MM.1S (cell line): ENCODE measurements at places on chromosomes 5 and 9.

DNA sequence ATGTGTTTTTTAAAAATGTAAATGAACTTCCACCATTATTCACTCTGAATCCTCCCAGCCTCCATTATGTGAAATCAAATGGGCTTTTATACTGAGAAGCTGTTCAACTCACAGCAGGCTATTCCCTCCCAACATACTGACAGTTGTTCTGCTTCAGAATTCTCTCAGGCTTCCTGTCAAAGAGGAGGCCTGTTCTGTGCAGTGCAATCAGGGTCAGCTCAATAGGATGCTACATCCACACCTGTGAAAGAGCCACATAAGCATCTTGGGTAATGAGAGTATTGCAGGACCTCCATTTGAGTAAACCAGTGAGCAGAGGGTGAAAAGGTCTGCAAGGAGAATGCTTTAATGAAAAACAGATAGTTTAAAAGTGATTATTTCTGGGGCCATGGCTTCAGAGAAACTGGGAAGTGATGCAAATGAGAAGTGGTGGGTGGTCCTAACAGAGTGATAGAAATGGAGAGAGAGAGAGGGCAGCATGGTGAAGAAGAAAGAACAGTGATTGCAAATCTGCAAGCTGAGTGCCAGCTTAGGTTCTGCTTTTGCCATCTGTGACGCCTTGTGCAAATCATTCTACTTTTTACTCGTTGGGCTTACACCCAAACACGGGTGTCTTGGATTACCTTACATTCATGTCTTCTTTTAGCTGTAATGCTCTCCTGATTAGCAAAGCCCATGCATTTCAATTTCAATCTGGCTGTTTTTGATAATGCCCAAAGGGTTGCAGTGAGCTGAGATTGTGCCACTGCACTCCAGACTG lies 202.5 kb upstream of the NMUR2 start:
- DNase-seq = peak; percentile 30
- H3K27me3 ChIP-seq = no peaks in the 10 kb centered on the region
- no peaks in the 10 kb centered on the region for H3K36me3 ChIP-seq
- no peak overlapping the region for H3K4me3 ChIP-seq
- H3K4me1 ChIP-seq = peaks cover 12% of the 10 kb centered on the region

GRCh38 chr9:6633378-6633777 lies 12.2 kb downstream of the GLDC start:
- H3K36me3 ChIP-seq = no peaks in the 10 kb centered on the region
- no peak overlapping the region for H3K4me3 ChIP-seq
- peaks cover 35% of the 10 kb centered on the region for H3K4me1 ChIP-seq
- no peak overlapping the region for H3K27ac ChIP-seq

- H3K4me3 ChIP-seq = no peak overlapping the region
- no peaks in the 10 kb centered on the region for H3K36me3 ChIP-seq
- no peaks in the 10 kb centered on the region for H3K27me3 ChIP-seq
- no peaks in the 10 kb centered on the region for H3K4me1 ChIP-seq
- DNase-seq = no peak
Measured at GRCh38 chr5:111829701-111830100, 72.7 kb upstream of the NREP start.

GRCh38 chr9:134505032-134505431 lies 136.6 kb upstream of the COL5A1 start:
- peaks cover 74% of the 10 kb centered on the region for H3K27me3 ChIP-seq
- no peak for DNase-seq
- H3K4me3 ChIP-seq = no peak overlapping the region
- H3K4me1 ChIP-seq = no peaks in the 10 kb centered on the region
- no peak overlapping the region for H3K27ac ChIP-seq

GRCh38 chr9:101601904-101602765 lies 7.4 kb upstream of the PPP3R2 start:
- peak; percentile 43 for DNase-seq
- no peaks in the 10 kb centered on the region for H3K4me1 ChIP-seq
- no peaks in the 10 kb centered on the region for H3K36me3 ChIP-seq
- no peak overlapping the region for H3K27ac ChIP-seq
- H3K4me3 ChIP-seq = no peak overlapping the region

DNA sequence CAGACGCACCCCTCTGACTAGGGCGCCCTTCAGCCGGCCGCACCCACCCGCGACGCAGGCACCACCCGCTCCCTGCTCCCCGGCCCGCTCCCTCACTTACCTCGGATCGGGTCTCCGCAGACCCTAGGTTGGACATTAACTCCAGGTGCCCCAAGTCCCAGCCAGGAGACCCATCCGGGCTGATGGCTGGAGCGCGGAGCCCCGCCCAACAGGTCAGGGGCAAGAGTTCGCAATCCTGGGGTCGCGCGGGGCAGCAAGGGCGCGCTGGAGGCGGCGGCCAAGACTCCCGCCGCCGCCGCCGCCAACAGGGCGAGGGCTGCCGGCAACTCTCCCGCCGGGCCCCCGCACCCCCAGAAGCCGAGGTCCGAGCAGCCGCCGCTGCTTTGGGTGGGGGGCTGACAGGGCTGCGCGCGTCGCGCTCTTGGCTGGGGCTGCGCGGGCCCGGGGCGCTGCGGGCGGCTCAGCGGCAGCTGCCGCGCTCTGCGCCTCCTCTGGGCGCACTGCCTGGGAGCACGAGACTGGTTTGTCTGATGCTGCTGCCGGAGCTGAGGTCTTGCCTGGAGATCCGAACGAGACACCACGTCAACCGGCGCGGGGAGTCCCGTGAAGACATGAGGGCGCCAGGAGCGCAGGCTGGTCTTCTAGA lies at the start of gene GDNF:
Gene GDNF (minus strand): TSS at position 635 of the 646 bp plus-strand sequence. CDS start 5,245 bp downstream, outside the sequence.
- H3K27me3 ChIP-seq = no peaks in the 10 kb centered on the region
- peaks cover 8% of the 10 kb centered on the region for H3K4me1 ChIP-seq
- H3K4me3 ChIP-seq = peak within 1 kb of the TSS; percentile 68
- H3K36me3 ChIP-seq = no peaks in the 10 kb centered on the region

DNA sequence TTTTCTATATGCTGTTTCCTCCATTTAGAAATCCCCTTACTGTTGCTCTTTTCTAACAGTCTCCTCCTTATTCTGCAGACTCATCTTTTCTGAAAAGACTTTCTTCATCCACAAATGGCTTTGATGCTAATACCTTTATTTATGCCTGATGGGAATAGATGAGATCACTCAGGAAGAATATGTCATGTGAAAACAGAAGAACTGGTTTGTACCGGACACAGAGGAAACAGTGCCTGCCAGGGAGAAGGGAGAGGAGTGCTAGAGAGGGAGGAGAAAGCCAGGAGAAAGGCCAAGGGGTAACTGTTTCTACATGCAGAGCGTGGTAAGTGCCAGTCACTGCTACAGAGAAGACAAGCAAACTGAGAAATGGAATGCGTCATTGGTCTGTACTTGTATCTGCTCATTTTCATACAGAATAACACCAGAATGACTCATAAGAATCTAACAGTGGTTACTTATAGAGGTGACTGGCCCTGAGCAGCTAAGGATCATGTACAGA lies 45.9 kb upstream of the PJA2 start:
- H3K36me3 ChIP-seq = no peaks in the 10 kb centered on the region
- H3K27me3 ChIP-seq = no peaks in the 10 kb centered on the region
- no peak for DNase-seq
- no peak overlapping the region for H3K27ac ChIP-seq

DNA sequence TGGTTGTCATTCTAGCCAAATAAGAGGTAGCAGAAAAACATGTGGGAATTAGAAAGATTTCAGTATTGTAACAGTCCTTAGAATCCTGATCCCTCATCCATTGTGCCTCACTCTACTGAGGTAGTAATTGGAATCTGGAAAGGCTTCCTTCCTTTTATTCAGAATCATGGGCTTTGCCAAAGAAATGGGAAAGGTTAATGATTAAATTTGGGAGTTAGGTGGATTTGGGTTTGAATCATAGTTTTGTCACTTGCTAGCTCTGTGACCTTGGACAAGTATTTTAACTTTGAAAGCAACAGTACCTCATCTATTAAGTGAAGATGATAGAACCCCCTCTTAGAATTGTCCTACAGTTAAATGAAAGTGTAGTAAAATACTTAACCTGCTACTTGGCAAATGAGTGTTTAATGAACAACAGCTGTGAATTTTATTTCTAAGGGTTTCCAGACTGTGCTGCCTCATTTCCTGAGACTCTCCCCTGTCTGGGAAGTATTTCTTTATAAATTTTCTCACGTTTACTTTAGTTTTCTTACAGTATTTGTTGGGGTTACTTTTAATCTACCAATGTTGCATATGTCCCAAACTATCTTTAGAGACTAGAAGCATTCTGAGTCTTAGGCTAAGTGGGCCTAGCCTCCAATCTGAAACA lies 11.7 kb downstream of the SPDL1 start:
- H3K27me3 ChIP-seq = no peaks in the 10 kb centered on the region
- H3K4me3 ChIP-seq = no peak overlapping the region
- no peak overlapping the region for H3K27ac ChIP-seq

GRCh38 chr5:171570244-171570825 lies 150.9 kb downstream of the FGF18 start:
- H3K4me1 ChIP-seq = no peaks in the 10 kb centered on the region
- H3K27me3 ChIP-seq = no peaks in the 10 kb centered on the region
- DNase-seq = no peak

- H3K27ac ChIP-seq = no peak overlapping the region
- no peak overlapping the region for H3K4me3 ChIP-seq
- H3K27me3 ChIP-seq = no peaks in the 10 kb centered on the region
- no peaks in the 10 kb centered on the region for H3K36me3 ChIP-seq
- DNase-seq = no peak
- H3K4me1 ChIP-seq = no peaks in the 10 kb centered on the region
Measured at GRCh38 chr5:92944903-92945604, 636.0 kb downstream of the NR2F1-AS1 start.

GRCh38 chr5:180739271-180739670 lies 587 bp downstream of the OR2Y1 start:
- H3K4me1 ChIP-seq = no peaks in the 10 kb centered on the region

- no peaks in the 10 kb centered on the region for H3K36me3 ChIP-seq
- no peak overlapping the region for H3K4me3 ChIP-seq
- DNase-seq = no peak
- no peaks in the 10 kb centered on the region for H3K27me3 ChIP-seq
Measured at GRCh38 chr9:21568484-21568883, 86.4 kb upstream of the IFNE start.

- H3K4me3 ChIP-seq = no peak overlapping the region
- H3K36me3 ChIP-seq = peaks cover 4% of the 10 kb centered on the region; the same call in 1 of the 2 replicates
- no peak for DNase-seq
- no peaks in the 10 kb centered on the region for H3K27me3 ChIP-seq
- H3K27ac ChIP-seq = no peak overlapping the region
- H3K4me1 ChIP-seq = no peaks in the 10 kb centered on the region
Measured at GRCh38 chr5:41747708-41748107, 122.5 kb downstream of the OXCT1 start.

GRCh38 chr5:10734037-10734709 lies 26.9 kb downstream of the DAP start:
- no peaks in the 10 kb centered on the region for H3K27me3 ChIP-seq
- H3K27ac ChIP-seq = no peak overlapping the region
- H3K4me1 ChIP-seq = no peaks in the 10 kb centered on the region
- no peak for DNase-seq

- H3K4me1 ChIP-seq = no peaks in the 10 kb centered on the region
- no peak overlapping the region for H3K27ac ChIP-seq
- no peak overlapping the region for H3K4me3 ChIP-seq
- H3K36me3 ChIP-seq = peaks cover 11% of the 10 kb centered on the region; the same call in 1 of the 2 replicates
Measured at GRCh38 chr5:150399524-150400211, 13.0 kb downstream of the CD74 start.

DNA sequence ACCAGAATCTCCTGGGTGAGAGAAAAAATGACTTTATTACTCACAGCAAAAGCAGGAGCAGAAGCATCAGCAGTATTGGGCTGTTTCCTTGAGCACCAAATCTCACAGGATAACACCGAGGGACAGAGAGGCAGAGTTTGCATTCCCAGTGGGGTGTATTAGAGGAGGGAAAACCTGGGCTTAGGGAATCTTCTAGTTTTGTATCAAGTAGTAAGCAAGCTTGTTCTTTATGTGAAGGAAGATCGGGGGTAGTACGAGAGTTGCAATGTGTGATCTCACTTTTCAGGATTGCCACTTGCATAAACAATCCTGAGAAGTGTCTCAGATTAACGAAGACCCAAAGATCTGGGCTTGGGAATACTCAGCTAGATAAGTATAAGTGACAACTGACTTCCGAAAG lies 1163.0 kb downstream of the TAF11L14 start:
- no peaks in the 10 kb centered on the region for H3K36me3 ChIP-seq
- H3K27ac ChIP-seq = no peak overlapping the region
- no peak overlapping the region for H3K4me3 ChIP-seq
- no peaks in the 10 kb centered on the region for H3K4me1 ChIP-seq
- DNase-seq = no peak

GRCh38 chr5:17287501-17288155 lies 70.2 kb downstream of the BASP1 start:
- H3K27me3 ChIP-seq = no peaks in the 10 kb centered on the region
- H3K27ac ChIP-seq = no peak overlapping the region
- H3K4me1 ChIP-seq = 0 out of 2 replicates have a peak, but pooled peaks cover 5% of the 10 kb centered on the region
- no peak overlapping the region for H3K4me3 ChIP-seq
- H3K36me3 ChIP-seq = no peaks in the 10 kb centered on the region

- H3K27ac ChIP-seq = no peak within 1 kb of the TSS
- no peaks in the 10 kb centered on the region for H3K4me1 ChIP-seq
- DNase-seq = no peak
- H3K27me3 ChIP-seq = peaks cover 13% of the 10 kb centered on the region; the same call in 1 of the 2 replicates
Measured at GRCh38 chr5:35230038-35230611, at the start of gene PRLR. Gene PRLR, minus strand, starts transcription at chr5:35230487. Its CDS starts 140,867 bp downstream, at chr5:35089620.

DNA sequence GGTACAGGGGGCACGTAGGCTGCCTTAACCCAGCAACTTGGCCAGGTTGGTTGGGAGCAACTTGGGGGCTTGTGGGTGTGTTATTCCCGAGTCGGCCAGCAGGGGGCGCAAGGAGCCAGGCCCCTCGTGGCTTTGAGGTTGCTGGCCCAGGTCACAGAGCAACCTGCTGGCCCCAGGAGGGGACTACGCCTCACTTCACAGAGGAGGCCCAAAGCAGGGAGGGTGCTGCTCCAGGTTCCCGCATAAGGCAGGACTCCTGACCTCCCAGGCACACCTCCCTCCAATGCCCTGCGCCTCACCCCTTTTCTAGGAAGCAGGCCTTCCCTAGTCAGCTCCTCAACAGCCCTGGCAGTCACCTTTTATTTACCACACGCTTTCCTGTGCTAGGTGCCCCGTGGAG lies 18.1 kb downstream of the KYAT1 start:
- no peaks in the 10 kb centered on the region for H3K36me3 ChIP-seq
- no peak overlapping the region for H3K27ac ChIP-seq
- no peaks in the 10 kb centered on the region for H3K4me1 ChIP-seq
- H3K4me3 ChIP-seq = no peak overlapping the region
- H3K27me3 ChIP-seq = no peaks in the 10 kb centered on the region

DNA sequence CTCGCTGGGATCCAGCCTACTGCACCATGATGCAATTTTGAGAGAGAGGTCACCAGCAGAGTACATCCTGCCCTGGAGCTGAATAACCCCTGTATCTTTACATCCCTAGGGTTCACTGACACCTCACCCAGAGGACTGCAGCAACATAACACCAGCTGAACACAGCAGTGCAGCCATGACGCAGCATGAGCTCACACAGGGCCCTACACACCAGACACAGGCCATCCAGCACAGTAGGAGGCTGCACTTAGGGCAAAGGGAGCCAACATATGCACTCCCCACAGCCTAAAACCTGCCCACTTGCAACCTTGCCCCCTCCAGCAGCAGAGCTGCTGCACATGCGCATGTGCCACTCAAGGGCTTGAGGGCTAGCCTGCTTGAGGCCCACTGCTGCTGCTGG lies 157.3 kb upstream of the SMARCA2 start:
- H3K27me3 ChIP-seq = no peaks in the 10 kb centered on the region
- H3K4me3 ChIP-seq = no peak overlapping the region
- no peaks in the 10 kb centered on the region for H3K36me3 ChIP-seq
- no peak for DNase-seq
